ENCODE measurements at places on chromosomes 11 and 22.

GRCh38 chr11:120863359-120863758 is 160.5 kb upstream of the TBCEL start:
- H3K4me1 ChIP-seq: peaks cover 10% of the 10 kb centered on the region
- H3K27ac ChIP-seq: no peak overlapping the region
- DNase-seq: no peak
- H3K27me3 ChIP-seq: peaks cover 7% of the 10 kb centered on the region
- H3K4me3 ChIP-seq: no peak overlapping the region

- H3K4me1 ChIP-seq: no peaks in the 10 kb centered on the region
- DNase-seq: peak; percentile 83
- no peak overlapping the region for H3K4me3 ChIP-seq
- H3K27ac ChIP-seq: no peak overlapping the region
These were observed 6.9 kb upstream of the POLDIP3 start for GRCh38 chr22:42621505-42622002.

DNA sequence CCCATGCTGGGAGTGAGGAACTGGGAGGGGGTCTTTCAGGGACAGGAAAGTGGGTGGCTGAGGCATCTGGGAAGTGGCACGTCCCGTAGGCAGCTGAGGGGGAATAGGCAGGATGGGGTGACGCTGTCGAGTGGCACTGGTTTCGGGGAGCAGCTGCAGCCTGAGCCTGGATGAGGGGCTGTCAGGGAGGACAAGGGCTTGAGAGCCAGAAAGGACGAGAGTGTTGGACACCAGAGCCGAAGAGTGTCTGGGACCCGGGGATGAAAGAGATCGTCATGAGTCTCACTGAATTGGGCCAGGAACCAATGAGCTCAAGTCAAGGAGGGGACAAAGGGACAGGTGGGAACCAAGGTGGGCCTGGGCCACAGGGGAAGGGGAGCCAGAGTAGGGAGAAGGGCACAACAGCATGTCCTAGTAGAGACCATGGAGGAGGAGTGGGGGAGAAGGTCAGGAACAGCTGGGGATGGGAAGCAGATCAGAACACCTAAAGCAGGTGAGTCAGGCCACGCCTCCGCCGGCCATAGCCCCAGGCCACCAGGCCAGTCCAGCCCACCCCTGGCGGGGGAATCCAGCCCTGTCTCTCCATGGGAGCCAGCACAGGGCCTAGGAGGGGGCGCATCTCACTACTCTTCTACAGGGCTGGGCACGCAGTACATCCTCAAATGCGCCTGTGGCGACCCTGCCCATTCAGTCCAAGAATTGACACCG is 4.2 kb downstream of the RAB3IL1 start:
- no peak overlapping the region for H3K27ac ChIP-seq
- peaks cover 15% of the 10 kb centered on the region for H3K4me1 ChIP-seq
- H3K4me3 ChIP-seq: no peak overlapping the region
- H3K27me3 ChIP-seq: no peaks in the 10 kb centered on the region
- H3K36me3 ChIP-seq: no peaks in the 10 kb centered on the region
- no peak for DNase-seq

- H3K4me1 ChIP-seq: peaks cover 7% of the 10 kb centered on the region
- no peak for DNase-seq
- H3K36me3 ChIP-seq: no peaks in the 10 kb centered on the region
- H3K27ac ChIP-seq: no peak overlapping the region
These were observed 112.1 kb upstream of the FGF3 start for GRCh38 chr11:69931060-69931910.

- no peaks in the 10 kb centered on the region for H3K36me3 ChIP-seq
- peaks cover 10% of the 10 kb centered on the region for H3K4me1 ChIP-seq
- DNase-seq: peak; percentile 38
These were observed 5.1 kb downstream of the FLRT1 start for GRCh38 chr11:64040684-64041322.

- DNase-seq: no peak
- no peaks in the 10 kb centered on the region for H3K36me3 ChIP-seq
- no peaks in the 10 kb centered on the region for H3K4me1 ChIP-seq
- no peak overlapping the region for H3K27ac ChIP-seq
- H3K27me3 ChIP-seq: peaks cover 1% of the 10 kb centered on the region
These were observed 137.0 kb downstream of the ST3GAL4 start for GRCh38 chr11:126492331-126493082.

DNA sequence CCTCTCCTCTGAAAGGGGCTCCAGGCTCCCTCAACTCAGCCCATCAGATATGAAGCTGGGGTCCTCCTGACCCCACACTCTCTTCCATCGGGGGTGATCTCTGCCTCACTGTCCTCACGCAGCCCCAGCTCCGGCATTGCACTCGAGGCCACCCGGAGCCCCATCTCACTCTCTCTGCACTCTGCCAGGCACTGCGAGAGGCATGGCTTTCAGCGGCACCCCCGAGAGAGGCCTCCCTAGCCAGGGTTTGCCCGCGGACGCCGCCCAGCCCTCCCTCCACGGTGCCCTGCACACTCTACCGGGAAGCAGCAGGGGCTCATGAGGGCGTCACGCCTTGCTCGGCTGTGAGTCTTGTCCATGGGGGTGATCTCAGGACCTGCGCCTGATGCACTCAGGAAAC is 436.2 kb downstream of the BRD1 start:
- no peak for DNase-seq
- no peak overlapping the region for H3K4me3 ChIP-seq
- no peaks in the 10 kb centered on the region for H3K4me1 ChIP-seq

DNA sequence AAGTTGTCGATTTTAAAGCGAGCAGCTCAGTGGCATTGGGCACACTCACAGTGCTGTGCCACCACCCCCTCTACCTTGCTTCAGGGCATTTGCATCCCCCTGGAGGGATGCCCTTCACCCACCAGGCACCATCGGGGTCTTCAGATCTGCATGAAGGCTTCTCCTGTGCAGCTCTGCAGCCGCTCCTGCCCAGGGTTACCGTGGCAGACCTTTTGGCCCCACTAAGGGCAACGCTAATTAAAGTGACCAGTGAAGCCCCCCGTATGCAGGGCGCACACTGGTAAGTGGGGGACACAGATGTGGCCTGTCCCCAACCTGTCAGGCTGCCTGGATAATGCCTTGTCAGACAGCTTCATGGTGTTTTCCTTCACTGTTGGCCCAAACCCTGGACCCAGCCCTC is 1117.7 kb downstream of the BRD1 start:
- H3K4me1 ChIP-seq: no peaks in the 10 kb centered on the region
- H3K27ac ChIP-seq: no peak overlapping the region
- H3K4me3 ChIP-seq: no peak overlapping the region

DNA sequence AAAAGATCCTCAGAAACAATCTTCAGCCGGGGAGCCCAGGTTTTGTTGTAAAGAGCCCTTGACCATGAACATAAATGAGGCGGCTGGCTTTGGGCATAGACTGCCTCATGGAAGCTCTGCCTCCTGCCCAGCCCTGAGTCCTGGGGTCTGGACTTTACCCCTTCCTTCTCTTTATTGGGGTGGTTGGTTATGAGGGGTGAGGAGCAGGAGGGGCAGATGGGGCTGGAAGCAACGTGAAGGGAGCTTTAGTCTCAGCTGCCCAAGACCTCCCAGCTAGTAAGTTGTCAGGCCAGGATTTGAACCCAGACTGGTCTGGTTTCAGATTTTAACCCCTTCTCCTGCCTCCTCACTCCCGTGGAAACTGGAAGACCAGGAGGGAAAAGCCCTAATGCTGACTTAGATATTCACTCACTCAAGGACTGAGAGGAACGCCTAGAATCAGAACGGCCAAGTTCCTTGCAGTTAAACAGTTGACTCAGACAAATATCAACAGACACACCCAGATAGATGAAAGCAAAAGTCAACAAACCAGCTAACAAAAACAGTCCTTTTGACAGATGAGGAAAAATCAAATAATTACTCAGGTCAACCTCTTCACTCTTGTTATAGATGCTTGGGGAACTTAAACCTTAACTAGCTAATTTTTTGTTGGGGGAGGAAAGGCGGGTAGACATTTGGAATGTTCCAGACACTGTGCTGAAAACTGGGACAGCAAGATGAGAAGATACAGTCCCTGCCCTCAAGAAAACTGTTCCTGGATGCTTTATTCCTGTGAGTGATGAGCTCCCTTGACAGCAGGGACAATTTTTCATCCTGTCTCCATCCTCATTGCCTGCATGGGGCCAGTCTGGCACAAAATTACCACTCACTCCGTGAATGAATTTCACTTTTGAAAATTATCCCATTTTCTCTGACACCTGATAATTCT is 20.8 kb upstream of the ARRB1 start:
- H3K4me1 ChIP-seq: no peaks in the 10 kb centered on the region
- H3K27ac ChIP-seq: no peak overlapping the region
- H3K27me3 ChIP-seq: peaks cover 2% of the 10 kb centered on the region
- H3K4me3 ChIP-seq: no peak overlapping the region

DNA sequence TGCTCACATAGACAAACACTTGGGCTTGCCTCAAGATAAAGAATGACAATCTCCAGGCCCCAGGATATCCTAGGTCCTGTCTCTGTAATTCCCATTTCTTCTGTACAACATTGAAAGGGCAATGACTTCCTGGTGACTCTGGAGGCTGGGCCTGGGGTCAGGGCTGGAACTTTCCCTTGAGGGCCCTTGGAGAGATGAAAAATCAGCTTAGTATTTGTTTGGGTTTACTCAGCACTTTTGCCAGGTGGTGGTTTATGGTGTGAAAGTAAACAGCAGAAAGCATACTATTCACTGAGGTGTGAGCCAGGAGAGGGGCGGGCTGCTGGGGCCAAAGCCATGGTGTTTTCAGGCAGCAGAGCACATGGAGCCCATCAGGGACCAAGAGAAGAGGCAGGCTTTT is 214.7 kb upstream of the NARS2 start:
- peaks cover 6% of the 10 kb centered on the region for H3K4me1 ChIP-seq
- no peak for DNase-seq
- no peak overlapping the region for H3K4me3 ChIP-seq
- H3K27ac ChIP-seq: peak overlapping the region; percentile 36
- no peaks in the 10 kb centered on the region for H3K27me3 ChIP-seq
- no peaks in the 10 kb centered on the region for H3K36me3 ChIP-seq

GRCh38 chr11:88280673-88281316 is 56.7 kb downstream of the CTSC start:
- no peak overlapping the region for H3K4me3 ChIP-seq
- H3K27ac ChIP-seq: no peak overlapping the region
- no peaks in the 10 kb centered on the region for H3K36me3 ChIP-seq
- peaks cover 25% of the 10 kb centered on the region for H3K4me1 ChIP-seq
- peak; percentile 56 for DNase-seq

DNA sequence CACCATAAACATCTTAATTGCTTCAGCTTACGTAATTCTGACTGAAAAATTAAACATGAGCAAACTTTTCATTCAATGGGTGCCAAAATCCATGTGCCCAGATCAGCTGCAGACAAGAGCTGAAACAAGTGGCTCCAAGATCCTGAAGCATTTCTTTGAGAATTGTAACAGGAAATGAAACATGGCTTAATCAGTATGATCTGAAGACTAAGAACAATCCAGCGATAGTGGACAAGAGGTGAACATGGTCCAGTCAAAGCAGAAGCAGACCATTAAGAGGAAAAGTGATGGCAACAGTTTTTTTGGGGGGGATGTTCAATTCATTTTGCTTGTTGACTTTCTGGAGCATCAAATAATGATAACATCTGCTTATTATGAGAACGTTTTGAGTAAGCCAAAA is 1964.5 kb upstream of the RAG2 start:
- no peaks in the 10 kb centered on the region for H3K36me3 ChIP-seq
- no peaks in the 10 kb centered on the region for H3K27me3 ChIP-seq
- no peak for DNase-seq
- H3K4me1 ChIP-seq: no peaks in the 10 kb centered on the region

GRCh38 chr11:12756454-12756806 is 82.2 kb downstream of the TEAD1 start:
- no peak for DNase-seq
- H3K4me1 ChIP-seq: peaks cover 39% of the 10 kb centered on the region
- H3K27me3 ChIP-seq: no peaks in the 10 kb centered on the region
- no peaks in the 10 kb centered on the region for H3K36me3 ChIP-seq
- peak overlapping the region; percentile 27 for H3K27ac ChIP-seq
- no peak overlapping the region for H3K4me3 ChIP-seq

- H3K27ac ChIP-seq: no peak overlapping the region
- H3K4me3 ChIP-seq: no peak overlapping the region
- H3K4me1 ChIP-seq: peaks cover 5% of the 10 kb centered on the region
- H3K36me3 ChIP-seq: no peaks in the 10 kb centered on the region
These were observed 225.7 kb downstream of the FAM76B start for GRCh38 chr11:95563859-95564258.

- H3K4me3 ChIP-seq: no peak overlapping the region
- no peaks in the 10 kb centered on the region for H3K4me1 ChIP-seq
- H3K27me3 ChIP-seq: no peaks in the 10 kb centered on the region
- no peaks in the 10 kb centered on the region for H3K36me3 ChIP-seq
- DNase-seq: no peak
These were observed 668.0 kb downstream of the ETS1 start for GRCh38 chr11:127919206-127920000.

DNA sequence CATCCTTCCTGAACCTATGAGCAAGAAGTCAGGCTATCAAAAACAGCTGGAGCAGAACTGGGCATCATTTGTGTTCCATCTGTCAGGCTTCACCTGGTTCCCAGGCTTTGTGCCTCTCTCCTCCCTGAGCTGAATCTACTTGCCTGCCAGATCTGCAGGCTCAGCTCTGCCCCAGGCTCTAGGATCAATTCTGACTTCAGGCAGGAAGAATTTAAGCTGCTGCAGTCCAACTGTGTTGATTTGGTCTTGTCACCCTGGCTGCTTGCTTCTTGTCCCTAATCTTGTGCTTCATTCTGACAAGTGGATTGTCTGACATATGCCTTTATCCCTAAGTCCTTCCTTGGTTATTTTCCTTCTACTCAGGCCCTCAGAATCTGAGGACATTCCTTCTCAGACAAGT is 31.6 kb upstream of the CADM1 start:
- H3K4me3 ChIP-seq: no peak overlapping the region
- peaks cover 9% of the 10 kb centered on the region for H3K4me1 ChIP-seq
- H3K27ac ChIP-seq: no peak overlapping the region
- peaks cover 5% of the 10 kb centered on the region for H3K27me3 ChIP-seq
- H3K36me3 ChIP-seq: no peaks in the 10 kb centered on the region

GRCh38 chr11:75625991-75626888 is 42.6 kb downstream of the MAP6 start:
- H3K4me3 ChIP-seq: no peak overlapping the region
- no peaks in the 10 kb centered on the region for H3K27me3 ChIP-seq
- H3K4me1 ChIP-seq: peaks cover 2% of the 10 kb centered on the region

DNA sequence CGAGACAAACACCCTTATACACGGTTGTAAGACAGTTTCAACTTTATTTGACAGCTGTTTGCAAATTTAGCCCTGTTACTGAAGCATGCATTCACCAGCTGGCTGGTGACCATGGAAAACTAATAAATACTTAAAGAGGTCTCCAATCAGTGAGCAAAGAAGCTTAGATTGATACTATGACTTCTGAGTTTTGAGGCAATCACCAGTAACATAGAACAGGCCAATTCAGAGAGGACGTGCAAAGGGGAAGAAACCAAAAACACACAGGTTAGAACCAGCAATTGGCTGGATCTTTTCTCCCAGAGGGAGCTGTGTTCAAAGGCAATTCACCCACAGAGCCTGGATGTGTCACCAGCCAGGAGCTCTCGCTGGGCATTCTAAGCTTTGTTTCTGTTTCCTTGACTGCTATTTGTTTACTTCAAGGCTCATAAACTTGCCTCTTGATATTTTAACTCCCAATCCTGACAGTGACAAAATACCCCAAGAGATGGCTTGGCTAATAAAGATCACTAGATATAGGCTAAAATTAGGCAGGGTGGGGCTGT is 113.6 kb upstream of the MTMR2 start:
- peaks cover 7% of the 10 kb centered on the region for H3K4me1 ChIP-seq
- H3K27ac ChIP-seq: no peak overlapping the region
- H3K4me3 ChIP-seq: no peak overlapping the region
- H3K27me3 ChIP-seq: no peaks in the 10 kb centered on the region
- no peaks in the 10 kb centered on the region for H3K36me3 ChIP-seq

Data from cardiac muscle cell (in vitro differentiated cells and primary cell).